Nasal cavity respiratory epithelium epithelial cell of viscerocranial mucosa (primary cell): ENCODE measurements at places on chromosomes 6 and 20. TPM values are rescaled to one million over a fixed set of nuclear protein-coding genes. Genes with fewer than 3 reads are reported as not detected.

The IMPG1 gene
- total RNA-seq: not detected in 2 replicates

The RAET1E gene
- total RNA-seq: 15.0 and 18.5 TPM in 2 replicates

The PTCRA gene
- not detected in 2 replicates for total RNA-seq

The SCUBE3 gene
- total RNA-seq: not detected in 2 replicates

The ULBP1 gene
- total RNA-seq: 2.7 and 9.6 TPM in 2 replicates

The LAMA2 gene
- 0.21 and 0.68 TPM in 2 replicates for total RNA-seq

The RIPK1 gene
- 14.4 and 31.3 TPM in 2 replicates for total RNA-seq

The COX7A2 gene
- 34.9 and 82.4 TPM in 2 replicates for total RNA-seq

The SLPI gene
- total RNA-seq: 458 and 1,147 TPM in 2 replicates

The COL21A1 gene
- 9.8 and 9.9 TPM in 2 replicates for total RNA-seq

The SRMS gene
- total RNA-seq: 0.14 and 0.34 TPM in 2 replicates

The STX11 gene
- 0.50 and 0.68 TPM in 2 replicates for total RNA-seq

The SLX4IP gene
- total RNA-seq: 6.8 and 12.2 TPM in 2 replicates

The ADGRB3 gene
- total RNA-seq: not detected in 2 replicates

The CDH22 gene
- not detected in 2 replicates for total RNA-seq

The CST7 gene
- not detected in 2 replicates for total RNA-seq

The HLA-DRB1 gene
- 0.21 TPM in 1 of 2 replicates, not detected in the other for total RNA-seq

The TCF15 gene
- total RNA-seq: not detected in 2 replicates
